ENCODE measurements at places on chromosomes 2 and 18. TPM values are rescaled to one million over a fixed set of nuclear protein-coding genes. Genes with fewer than 3 reads are reported as not detected.

DNA sequence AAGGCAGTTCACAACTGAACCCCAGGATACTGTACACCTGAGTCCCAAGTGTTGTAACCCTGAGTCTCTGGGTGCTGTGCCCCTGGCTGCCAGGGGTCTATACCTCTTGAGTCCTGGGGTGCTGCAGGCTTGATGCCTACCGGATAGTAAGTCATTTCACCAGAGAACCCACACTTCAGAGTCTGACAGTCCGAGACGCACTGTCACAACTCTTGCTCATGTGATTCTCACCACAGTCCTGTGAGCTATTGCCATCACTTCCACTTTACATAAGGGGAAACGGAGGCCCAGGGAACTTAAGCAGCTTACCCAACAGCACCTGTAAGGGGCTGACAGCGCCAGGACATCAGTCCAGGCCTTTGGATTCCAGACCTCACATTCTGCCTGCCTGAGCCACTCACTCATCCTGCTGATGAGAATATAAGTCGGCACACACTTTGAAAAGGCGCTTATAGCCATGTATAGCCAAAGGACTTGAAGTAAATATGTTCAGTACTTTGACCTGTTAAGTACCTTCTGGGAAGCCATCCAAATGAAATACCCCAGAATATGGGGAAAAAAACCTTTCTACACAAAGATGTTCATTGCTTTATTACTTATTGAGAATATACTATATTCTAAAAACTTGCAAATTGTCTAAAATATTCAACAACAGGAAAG, 180.7 kb upstream of the ID2 start:
- DNase-seq: no peak

- DNase-seq: no peak
These were observed 11.7 kb upstream of the MSH6 start for GRCh38 chr2:47771211-47771610.

DNA sequence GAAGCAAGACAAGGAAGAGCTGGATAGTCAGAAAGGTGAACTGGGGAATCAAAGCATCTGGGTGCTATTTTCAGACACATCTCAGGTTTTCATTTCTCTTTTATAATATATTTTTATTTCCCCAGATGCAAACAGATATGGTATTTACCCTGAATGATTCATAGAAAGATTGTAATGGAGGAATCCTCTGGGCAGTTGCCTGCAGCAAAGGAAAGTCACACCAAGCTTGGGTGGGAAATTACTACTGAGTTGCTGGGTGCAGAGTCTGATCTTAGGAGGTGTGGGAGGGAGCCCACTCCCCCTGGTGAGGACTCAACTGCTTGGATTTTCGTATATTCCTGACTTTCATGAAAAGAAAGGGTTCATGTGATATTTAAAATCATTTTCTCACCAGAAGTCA, 2.1 kb downstream of the EFR3B start:
- DNase-seq: no peak

The PAIP2B gene
- polyA plus RNA-seq: 18.5 TPM

DNA sequence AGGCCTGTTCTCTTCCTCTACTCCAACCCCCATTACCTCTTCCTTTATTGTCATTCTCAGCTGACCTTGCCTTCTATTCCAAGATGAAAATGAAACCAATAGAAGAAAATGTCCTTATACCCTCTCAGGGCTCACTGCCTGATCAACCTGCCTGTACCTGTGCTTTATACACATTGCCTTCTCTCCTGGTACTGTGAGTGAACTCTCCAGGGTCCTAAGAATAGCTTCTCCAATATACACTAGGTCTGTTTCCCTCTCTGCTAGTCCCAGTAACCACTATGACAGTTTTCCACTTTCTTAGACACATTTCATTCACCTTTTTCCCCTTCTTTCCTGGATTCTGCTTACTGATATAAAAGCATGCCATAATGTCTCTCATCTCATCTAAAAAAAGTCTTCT, 85.7 kb downstream of the FSHR start:
- no peak for DNase-seq

The GATA6 gene
- polyA plus RNA-seq: 10.6 TPM

GRCh38 chr2:223692191-223692947, 90.2 kb upstream of the SCG2 start:
- peak; percentile 22 for DNase-seq
